Esophagus squamous epithelium (tissue), 5 donors: ENCODE measurements at places on chromosomes 5 and 9.

DNA sequence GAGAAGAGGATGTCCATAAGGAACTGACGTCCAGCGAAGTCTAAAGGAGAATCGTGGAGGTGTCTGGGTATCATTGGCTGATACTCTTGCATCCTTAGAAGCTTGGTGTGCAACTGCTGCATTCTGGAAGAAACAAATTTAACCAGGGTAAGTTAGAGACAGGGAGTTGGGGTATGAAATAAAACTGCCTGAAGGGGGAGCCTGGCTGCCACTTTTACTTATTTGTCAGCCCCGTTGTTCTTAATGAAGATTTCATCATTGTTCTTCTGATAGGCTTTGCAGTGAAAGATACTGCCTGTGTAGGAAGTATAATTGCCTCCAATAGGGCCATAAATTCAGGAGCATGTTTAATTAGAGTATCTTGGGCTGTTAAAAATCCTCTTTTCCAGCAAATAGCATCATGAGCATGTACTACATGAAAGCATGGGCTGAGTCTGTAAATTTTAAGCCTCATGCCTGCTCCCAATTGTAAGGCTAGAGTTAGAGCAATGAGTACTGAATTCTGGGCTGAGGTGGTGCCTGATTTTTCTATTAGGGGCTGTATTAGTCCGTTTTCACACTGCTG is 1264.5 kb upstream of the ACO1 start:
- DNase-seq: no peak

GRCh38 chr9:13804532-13804931 is 509.4 kb downstream of the NFIB start:
- no peak for DNase-seq

GRCh38 chr9:8329561-8330283 is 530.1 kb upstream of the DMAC1 start:
- DNase-seq: no peak

- DNase-seq: no peak
Measured at GRCh38 chr9:2209400-2209799, 194.3 kb downstream of the SMARCA2 start.

DNA sequence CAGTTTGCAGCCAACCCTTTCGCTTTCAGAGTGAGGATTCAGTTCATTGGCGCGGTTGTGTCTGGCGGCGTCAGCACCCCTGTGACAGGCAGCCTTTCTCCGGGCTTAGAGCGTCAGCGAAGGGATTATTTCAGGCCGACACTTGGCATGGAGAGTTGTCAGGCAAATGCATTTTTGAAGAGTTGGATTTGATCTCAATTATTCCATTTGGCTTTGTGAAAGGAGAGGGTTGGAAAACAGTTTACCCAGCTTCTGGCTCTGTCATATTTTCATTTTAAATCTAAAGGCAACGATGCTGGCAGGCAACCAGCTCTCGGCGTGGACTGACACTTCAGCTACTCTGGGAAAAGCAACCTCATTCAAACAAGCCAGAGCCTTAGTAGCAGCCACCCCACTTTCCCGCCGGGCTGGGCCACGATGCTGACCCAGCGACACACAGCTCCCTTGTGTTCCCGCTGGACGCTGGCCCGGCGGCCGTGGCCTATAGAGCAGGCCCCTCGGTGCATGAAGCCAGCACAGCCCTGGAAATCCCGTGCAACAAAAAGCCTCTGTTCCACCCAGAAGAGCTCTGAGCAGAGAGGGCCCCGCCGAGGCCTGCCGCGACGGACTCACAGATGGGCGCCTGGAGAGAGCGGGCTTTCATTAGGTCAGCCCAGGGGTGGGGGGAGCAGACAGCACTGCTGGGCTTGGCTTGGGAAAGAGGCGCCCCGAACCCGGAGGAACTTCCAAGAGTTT is 28.9 kb upstream of the LPCAT1 start:
- no peak for DNase-seq

- no peak for DNase-seq
Measured at GRCh38 chr9:130417602-130418001, 27.2 kb upstream of the ASS1 start.

GRCh38 chr5:14250084-14250695 is 107.0 kb downstream of the TRIO start:
- DNase-seq: no peak

DNA sequence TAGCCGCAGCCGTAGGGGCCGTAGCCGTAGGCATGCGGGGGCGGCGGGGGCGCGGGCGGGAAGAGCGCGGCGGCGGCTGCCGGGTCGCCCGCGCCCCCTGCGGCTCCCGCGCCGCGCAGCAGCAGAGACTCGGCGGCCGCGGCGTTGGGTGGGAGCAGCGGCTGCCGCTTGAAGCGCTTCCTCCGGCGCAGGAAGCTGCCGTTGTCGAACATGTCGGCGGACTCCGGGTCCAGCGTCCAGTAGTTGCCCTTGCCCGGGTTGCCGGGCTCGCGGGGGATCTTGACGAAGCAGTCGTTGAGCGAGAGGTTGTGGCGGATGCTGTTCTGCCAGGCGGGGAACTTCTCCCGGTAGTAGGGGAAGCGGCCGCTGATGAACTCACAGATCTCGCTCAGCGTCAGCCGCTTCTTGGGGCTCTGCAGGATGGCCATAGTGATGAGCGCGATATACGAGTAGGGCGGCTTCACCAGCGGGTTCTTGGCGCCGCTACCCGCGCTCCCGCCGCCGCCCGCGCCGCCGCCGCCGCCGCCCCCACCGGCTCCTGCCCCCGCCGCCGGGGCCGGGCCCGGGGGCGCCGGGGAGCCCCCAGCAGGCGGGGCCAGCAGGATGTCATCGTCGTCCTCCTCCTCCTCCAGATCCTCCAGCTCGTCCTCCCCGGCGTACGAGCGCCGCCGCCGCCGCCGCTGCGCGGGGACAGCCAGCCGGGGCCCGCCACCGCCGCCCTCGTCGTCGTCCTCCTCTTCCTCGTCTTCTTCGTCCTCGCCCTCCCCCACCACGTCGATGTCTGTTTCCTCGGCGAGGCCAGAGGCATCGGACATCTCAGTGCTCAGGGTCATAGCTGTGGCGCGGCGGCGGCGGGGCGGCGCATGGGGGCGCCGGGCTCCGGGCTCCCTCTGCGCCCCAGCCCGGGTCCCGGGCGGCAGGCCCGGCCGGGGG is 781 bp downstream of the FOXD1 start:
- DNase-seq: no peak

DNA sequence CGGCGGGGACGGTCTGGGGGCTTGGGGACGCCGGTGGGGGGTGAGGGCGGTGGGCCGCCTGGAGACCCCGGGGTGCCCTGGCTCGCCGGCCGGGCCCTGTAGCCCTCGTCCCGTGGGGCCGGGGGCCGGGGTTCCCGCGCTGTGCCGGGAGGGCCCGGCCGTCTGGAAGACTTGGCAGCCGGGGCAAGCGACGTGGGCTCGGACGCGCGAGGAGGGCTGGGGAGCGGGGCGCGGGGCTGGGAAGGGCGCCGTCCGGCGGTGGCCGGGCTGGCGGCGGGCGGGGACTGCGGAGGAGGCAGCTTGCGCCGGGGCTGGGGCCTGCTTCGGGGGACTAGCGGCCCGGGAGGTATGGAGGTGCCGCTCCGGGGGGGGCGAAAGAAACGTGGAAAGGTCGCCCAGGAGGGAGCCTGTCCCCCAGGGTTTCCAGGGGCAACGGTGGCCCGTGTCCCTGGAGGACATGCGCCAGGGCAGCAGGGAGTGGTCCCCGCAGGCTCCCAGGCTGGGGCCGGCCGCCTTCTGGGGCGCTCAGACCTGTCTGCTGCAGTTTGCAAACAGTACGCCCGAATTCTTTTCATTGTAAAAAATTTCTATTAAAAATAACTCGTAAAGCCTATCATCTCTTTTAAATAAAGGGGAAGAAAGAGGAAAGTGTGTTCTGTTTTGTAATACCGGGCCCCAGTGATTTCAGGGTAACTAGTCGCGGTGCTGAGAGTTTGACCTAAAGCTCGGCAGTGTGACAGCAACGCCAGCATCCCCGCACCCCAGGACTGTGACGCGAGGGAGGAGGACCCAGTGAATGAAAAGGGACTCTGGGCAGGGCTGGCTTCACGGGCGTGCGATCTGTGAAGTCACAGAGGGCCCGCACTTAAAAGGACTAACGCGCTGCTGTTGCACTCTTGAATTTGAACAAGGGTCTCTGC is 752 bp upstream of the ANKH start:
- DNase-seq: peak; percentile 11

GRCh38 chr9:86632537-86632936 is 278.3 kb upstream of the TUT7 start:
- no peak for DNase-seq

GRCh38 chr5:152282331-152282730 is 122.7 kb downstream of the NMUR2 start:
- no peak for DNase-seq

GRCh38 chr5:13331585-13331984 is 612.9 kb downstream of the DNAH5 start:
- no peak for DNase-seq

- no peak for DNase-seq
Measured at GRCh38 chr5:52448111-52448510, 339.6 kb upstream of the ITGA1 start.

GRCh38 chr9:93059011-93059714 is 662 bp downstream of the SUSD3 start:
- no peak for DNase-seq

GRCh38 chr5:85646641-85647040 is 971.1 kb upstream of the COX7C start:
- DNase-seq: no peak

DNA sequence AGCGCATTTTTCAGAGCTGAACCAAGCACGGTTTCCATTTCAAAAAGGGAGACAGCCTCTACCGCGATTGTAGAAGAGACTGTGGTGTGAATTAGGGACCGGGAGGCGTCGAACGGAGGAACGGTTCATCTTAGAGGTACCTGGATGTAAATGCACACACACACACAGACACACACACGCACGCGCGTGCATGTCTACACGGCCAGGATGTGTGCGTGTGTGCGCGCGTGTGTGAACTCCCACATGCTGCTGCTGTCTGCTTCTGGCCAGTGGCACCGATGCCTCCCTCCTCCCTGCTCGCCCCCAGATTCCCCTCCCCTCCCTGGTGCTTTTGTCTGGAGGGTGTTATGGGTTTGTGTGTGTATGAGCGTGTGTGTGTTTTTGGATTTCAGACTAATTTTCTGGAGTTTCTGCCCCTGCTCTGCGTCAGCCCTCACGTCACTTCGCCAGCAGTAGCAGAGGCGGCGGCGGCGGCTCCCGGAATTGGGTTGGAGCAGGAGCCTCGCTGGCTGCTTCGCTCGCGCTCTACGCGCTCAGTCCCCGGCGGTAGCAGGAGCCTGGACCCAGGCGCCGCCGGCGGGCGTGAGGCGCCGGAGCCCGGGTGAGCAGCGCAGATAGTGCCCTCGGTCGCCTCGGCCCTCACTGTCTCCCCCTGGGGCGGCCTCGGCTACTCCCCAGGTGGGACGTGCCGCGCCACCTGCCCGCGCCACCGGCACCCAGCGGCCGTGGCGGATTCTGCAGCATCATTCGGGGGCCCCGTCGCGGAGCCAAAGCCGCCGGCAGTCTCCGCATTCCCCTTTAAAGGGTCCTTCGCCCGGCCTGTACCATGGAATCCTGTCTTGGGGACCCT is at the start of gene NTRK2:
NTRK2 (plus strand) TSS at position 442 of the 850 bp plus-strand sequence. CDS start 1,020 bp downstream, outside the sequence.
- DNase-seq: no peak

DNA sequence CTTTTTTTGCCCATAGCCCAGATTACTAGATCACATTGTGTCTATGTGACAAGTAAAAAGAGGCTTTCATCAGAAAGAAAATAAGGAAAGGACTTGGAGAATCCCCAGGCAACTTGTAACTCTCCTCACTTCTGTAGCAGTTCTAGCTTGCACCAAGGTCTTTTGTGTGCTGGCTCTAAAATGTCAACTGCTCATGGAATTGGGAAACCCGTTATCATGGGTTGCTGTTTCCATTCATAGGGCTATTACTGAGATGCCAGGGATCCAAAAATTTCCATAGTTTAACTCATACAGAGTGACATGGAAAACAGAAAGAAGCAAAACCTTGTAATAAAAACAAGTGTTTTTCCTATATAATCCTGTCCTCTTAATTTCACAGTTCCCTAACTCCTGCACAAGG is 123.9 kb upstream of the FBXL7 start:
- DNase-seq: no peak

DNA sequence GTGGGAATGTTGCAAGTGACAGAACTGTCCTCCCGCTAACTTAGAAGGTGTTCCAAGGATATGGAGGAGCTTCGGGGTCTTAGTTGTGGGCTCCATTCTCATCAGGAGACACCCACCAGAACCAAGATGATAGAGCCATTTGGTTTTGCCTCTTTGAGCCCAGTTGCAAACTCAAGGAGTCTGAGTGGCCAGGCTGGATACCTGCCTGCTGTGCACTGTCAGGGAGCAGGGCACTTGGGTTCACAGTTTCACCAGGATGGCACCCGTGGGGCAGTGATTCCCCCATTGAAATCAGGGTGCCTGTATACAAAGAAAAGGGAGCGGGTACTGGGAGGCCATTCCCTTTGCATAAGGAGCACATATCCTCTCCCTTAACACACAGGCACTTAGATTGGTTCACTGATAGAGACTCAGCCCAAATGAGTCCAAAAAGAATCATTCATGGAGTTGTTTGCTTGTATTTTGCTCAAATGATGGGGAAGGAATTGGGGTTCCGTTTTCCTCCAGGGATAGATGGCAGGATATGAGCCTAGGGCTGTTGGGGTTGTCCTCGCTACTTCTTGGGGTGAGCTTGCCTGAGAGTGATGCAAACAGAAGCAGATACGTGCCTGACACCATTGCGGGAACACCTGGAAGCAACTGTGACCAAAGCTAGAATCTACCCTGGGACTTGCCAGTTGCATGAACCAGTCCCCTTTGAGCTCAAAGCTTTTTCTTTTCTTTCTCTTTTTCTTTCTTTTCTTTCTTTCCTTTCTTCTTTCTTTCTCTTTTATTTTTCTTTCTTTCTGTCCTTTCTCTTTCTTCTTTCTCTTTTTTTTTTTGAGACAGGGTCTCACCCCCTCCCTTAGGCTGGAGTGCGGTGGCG is 1.3 kb upstream of the PRR7 start:
- DNase-seq: no peak

DNA sequence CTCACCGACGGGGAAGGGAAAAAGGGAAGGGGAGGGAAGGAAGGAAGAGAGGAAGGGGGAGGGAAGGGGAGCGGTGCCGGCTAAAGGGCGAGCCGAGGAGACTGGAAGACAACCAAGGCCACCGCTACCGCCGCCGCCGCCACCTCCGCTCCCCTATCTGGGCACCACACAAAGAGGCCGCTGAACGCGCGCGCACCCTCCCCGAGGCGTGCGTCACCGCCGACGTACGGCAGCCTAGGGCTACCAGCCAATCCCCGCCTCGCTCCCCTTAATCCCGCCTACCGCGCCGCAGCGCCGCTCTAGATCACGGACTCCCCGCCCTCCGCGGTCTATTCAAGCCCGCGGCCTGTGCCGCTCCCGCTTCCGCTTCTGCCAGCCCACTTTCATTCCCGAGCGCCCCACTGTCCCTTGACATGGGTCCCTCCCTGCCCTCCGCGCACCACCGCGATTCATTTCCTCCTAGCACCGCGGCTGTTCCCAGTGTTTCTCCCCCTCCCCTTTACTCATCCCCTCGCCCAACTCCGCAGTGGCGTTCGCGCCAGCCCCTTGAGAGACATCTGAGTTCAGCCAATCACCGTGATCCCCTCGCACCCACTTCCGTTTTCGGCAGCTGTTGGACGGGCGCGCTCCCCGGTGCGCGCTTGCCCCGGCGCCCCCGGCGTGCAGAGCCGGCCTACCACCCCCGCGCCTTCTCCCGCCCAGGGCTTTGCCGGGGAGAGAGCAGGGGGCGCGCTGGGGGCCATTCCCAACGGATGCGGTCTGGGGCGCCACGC is at the start of gene HNRNPA0:
HNRNPA0 (minus strand) TSS at position 176 of the 773 bp plus-strand sequence. CDS start 297 bp downstream, outside the sequence.
- peak; percentile 91 for DNase-seq

GRCh38 chr9:104993291-104993963 is 65.5 kb upstream of the ABCA1 start:
- peak; percentile 17 for DNase-seq

GRCh38 chr5:176787676-176788075 is 22.7 kb upstream of the UNC5A start:
- no peak for DNase-seq
